ENCODE measurements at places on chromosomes 13 and 19.

DNA sequence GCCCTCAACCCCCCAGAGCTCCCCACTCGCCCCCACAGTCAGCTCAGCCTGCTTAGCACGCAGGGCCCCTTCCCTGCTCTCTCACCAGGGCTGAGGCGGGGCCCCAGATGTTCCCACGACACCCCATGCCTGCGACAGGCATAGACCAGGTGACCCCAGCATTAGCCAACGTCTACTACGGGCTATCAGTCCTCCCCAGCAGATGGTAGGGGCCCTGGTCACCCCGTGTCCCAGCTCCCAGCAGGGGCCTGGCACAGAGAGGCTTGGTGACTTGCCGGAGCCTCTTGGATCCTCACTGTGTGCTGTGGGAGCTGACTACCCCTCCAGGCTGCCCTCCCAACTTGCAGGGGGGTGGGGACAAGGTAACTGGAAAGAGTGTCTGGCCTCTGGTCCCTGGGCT lies 80.6 kb downstream of the KDM4B start:
- DNase-seq, result no peak

- DNase-seq, result no peak
Observed at GRCh38 chr13:71474936-71475335, 392.1 kb downstream of the DACH1 start.

GRCh38 chr13:99313501-99313900 lies 6.3 kb upstream of the GPR183 start:
- no peak for DNase-seq

DNA sequence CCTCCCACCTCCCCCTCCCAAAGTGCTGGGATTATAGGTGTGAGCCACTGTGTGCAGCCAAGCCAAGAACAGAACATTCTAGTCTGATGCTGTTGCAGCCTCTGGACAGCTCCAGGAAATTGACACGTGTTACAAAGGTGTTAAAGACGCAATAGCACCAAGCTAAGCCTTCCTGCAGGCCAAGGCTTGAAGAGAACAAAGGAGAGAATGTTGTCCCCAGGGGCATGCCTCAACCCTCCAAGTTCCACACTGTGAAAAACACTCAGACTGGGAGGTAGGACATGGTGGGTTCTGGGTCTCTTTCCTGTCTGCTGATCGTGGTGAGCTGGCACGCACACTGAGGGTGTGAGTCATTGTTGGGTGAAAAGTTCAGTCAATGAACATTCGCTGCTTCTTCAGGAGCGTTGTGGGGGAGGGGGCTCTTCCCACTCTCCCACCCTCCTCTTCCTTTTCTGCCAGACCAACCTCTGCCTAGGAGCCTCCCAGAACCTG lies 5.3 kb upstream of the PTPRS start:
- peak; percentile 52 for DNase-seq

DNA sequence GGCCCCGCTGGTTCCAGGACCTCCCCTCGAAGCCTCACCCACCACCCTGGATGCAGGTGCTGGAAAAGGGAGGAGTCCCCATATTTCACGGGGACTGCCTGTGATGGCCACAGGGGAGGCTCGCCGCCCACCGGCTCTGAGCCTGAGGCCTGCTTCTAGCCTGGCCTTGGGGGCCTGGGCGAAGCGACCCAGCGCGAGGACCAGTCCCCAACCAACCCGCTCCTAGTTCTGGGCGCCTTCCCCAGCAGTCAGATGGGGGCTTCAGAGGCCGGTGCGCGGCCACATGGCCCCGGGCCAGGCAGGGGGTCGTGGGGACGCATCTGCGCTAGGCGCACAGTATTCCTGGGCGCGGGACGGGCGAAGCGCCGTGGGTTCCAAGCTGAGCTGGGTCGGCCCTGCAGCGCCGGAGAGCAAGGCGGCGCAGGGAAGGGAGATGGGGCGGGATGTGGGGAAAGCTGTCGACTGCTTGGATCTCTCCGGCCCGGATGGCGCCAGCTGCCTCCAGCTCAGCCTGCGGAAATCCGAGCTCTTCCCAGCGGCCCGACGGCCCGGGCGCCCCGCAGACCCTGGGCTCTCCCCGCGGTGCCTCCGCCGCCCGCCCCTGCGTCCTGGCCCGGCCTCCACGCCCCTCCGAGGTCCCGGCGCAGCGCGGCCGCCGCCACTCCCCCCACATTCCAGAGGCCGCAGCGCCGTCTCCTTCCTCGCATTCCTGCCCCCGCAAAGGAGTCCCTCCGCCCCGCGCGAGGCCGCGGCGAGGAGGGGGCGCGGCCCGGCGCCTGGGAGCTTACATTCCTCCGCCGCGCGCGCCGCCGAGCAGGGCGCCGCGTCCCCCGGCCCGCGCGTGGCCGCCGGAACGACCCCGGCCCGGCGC lies at the start of gene WTIP:
WTIP (plus strand) TSS at position 788 of the 871 bp plus-strand sequence. CDS start 217 bp downstream, outside the sequence.
- DNase-seq, result peak; percentile 77

DNA sequence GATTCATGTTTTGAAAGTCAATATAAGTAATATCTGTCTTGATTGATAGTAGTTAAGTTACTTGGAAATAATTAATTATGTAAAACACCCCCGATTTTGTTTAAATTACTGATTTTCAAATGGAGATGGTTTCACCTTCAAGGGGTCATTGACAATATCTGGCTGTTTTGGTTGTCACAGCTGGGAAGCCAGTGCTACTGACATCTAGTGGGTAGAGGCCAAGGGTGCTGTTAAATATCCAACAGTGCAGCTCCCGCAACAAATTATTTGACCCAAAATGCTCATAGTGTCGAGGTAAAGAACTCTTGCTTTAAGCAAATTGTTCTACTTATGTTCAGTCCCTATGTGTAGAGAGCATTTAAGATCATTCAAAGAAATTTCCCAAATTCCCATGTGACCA lies 50.6 kb upstream of the PCDH20 start:
- no peak for DNase-seq

DNA sequence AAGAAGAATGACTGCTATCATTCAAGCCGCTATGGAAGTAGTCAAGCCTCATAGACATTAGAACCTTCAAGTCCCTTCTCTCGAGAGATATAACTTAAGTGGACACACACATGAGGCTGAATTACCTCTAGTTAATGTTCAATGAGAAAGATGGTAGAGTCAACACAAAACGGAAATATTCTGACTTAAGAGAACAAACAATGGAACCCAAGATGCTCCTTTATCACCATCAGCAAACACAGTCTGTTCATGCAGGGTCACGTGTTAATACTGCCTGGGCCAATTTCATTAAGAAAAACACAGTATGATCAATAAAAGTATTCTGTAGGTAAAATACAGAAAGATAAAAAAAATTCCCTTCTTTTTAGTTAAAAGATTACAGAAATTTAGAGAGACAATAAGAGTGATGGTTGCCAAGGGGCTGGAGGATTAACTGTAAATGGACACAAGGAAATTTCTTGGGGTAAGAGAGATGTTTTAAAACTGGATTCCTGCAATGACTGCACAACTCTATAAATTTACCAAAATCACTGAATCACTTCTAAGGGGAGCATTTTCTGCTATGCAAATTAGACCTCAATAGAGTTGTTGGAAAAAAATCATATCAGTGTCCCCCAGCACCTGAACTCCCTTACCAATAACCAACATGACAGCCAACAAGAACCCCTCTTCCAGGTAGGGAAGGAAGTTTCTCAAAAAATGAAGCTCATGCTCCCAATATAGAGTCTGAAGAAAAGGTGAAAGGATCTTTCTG lies 256.6 kb downstream of the ABCC4 start:
- no peak for DNase-seq

GRCh38 chr13:110285991-110286832 lies 20.7 kb downstream of the COL4A1 start:
- DNase-seq, result no peak

- no peak for DNase-seq
Observed at GRCh38 chr13:44726214-44726613, 150.1 kb upstream of the TSC22D1 start.

- DNase-seq, result no peak
Observed at GRCh38 chr13:98241976-98242375, 64.9 kb upstream of the RNF113B start.

DNA sequence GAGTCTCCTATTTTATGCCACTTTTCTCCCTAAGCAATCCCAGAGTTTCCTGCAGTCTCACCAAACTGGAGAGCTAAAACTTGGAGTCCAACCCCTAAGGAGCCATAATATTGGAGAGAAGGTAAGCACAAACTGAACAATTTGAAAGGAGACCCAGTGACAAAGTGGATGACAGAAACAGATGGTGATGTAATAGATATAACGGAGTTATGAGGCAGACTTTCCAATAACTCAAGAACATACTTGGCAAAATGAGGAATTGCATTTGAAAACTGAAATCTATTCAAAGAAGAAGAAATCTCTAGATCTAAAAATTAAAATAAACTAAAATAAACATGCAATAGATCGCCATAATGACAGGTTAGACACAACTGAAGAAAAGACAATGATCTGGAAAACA lies 200.9 kb upstream of the MIR17HG start:
- no peak for DNase-seq

GRCh38 chr13:98741741-98742435 lies 10.6 kb downstream of the SLC15A1 start:
- DNase-seq, result no peak

Data from HTR-8/SVneo (cell line).